ENCODE measurements at places on chromosomes 3 and 15.
A peak's percentile ranks its signal among the peaks of the same experiment; 100 is the strongest.

DNA sequence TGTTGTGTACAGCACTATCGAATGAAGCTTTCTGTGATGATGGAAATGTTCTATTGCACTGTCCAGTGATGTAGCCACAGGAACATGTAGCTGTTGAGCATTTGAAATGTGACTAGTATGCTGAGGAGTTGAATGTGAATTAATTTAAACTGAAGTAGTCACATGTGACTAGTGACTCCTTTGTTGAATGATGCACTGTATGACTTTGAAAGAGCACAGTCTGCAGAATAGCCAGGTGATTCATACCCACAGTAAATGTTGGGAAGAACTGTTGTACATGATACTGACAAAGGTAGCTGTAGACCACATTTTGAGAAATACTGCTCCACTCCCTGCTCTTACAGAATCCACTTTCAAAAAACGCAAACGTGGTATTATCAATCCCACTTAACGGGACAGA is 34.0 kb upstream of the ACTL6A start:
- DNase-seq = no peak

- no peak for DNase-seq
Measured at GRCh38 chr3:185843126-185843525, 18.3 kb upstream of the IGF2BP2 start.

DNA sequence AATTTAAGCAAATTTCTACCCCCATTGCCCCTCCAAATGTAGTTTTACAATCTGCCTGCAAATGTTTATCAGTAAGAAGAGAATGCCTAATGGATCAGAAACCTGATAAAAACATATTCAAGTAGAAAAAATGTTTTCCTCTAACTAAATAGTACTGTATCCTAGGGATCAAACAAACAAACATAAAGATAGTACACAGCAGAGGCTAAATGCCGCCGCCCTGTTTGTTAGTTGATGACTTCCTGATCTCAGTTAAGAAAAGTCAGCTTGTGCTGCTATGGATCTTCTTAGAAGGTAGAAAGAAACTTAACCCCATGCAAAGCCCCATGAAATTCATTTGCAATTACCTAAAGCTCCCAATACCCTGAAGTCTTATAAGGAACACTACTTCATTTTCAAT is 387.3 kb upstream of the THBS1 start:
- DNase-seq = peak; percentile 23

GRCh38 chr3:115666920-115667737 is 43.8 kb downstream of the GAP43 start:
- no peak for DNase-seq

DNA sequence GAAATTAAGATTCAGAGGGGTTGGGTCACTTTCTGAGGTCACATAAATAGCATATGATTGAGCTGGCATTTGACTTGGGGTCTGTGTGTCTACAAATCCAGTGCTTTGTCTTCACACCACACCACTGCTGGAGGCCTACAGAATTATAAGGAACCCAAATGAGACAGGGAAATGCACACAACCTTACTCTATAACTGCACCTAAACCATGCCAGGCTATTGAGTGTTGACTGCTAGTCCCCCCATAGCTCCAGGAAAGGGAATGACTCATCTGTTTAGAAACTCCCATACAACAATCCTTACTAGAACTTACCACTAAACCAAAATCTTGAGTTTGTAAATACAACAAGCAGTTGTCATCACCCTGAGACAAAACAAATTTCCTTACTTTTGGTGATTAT is 16.9 kb upstream of the TSC22D2 start:
- peak; percentile 59 for DNase-seq

GRCh38 chr15:77069521-77070121 is 1.3 kb downstream of the TSPAN3 start:
- no peak for DNase-seq

DNA sequence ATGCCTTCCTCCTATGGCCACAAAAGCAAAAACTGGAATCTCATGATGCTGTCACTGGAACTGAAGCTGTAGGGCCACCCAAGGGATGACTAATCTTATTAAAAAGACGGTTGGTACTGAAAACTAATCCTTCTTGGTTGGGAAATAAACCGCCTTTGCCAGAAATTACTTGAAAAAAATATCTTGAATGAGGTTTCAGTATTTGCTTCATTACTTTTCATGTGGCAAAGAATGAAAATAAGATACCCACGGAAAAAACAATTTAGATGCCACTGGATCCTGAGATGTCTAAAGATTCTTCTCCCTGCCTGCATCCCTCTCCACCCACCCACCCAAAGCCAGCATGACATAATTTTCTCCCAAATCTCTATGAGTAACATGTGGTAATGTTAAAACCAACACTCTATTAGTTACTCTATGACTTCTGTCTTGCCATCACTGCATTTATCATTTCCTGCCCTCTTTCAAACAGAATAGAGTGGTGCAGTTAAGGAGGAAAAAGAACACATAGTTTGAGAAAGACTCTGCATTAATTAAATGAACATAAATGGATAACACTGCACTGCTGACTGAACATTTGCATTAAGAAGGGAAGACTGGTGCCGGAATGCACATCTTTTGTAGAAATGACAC is 111.8 kb upstream of the DPH6 start:
- DNase-seq = peak; percentile 31

DNA sequence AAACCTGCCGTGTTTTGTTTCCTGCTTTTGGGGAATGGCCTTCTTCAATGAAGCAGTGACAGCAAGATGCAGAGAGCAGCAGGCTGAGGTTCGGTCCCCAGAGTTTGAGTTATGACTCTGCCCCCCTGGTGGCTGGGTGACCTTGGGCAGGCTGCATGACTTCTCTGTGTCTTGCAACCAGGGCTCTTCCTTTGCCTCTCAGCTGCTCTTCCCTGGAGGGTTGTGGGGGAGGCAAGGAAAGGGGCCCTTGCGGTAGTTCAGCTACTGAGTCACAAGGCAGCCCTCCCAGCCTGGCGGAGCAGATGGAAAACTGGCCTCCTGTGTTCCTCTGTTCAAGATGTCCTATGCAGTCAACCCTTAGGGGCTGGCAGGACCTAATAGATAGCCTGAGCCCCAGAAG is 17.1 kb downstream of the CTXND1 start:
- peak; percentile 56 for DNase-seq

GRCh38 chr15:96827981-96828380 is 497.5 kb downstream of the NR2F2 start:
- no peak for DNase-seq

- DNase-seq = peak; percentile 80
Measured at GRCh38 chr3:193780810-193781478, 187.9 kb downstream of the OPA1 start.

DNA sequence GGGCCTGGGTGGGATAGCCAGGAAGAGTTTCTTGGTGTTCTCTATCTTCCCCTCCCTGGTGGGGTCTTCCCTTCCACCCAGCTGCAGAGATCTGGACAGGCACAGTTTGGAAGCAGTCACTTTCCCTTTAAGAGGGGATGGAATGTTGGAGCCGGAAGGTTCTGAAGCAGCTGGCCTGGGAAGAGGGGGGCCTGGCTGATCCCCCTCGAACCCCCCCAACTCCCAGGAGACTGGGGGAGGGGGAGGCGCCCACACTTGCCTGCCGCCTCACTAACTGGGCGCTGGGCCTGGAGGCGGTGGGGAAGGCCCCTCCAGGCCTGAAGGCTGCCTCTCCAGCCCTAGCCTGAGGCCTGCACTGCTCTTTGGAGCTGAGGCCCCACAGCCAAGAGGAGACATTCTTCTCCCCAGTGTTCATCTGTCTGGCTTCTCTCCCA is 1.4 kb downstream of the DVL3 start:
- peak; percentile 71 for DNase-seq

DNA sequence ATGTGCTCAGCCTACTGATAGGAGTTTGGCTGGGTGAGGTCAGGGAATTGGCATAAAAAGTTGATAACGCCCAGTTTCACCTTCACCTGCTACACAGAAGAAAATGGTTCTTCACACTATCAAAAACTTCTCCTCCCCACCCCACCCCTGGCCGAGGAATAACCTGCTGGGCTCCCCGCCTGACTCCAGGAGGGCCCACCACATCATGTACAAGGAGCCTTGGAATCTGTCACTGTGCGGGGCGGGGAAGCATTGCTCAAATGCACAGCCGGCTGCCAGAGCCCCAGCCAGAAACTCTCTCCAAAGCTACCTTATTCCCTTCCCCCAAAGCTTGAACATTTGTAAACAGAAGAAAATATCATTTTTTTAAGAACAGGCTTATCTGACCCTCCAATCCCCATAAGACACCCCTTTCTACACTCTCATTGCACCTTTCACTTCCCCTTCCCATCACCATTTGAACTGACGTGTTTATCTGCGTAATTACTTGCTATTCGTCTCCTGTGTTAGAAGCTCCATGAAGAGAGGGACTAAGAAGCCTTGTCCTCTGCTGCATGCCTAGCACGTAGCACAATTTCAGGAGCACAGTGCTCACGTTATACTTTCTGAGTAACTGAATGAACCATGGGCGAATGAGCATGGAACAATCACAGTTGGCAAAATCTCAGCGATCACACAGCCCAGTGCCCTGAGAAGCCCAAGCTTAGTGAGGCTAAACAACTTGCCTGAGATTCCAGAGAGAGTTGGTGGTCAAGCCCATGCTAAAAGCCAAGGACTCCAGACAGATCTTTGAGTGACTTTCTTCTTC is 82.9 kb downstream of the HES1 start:
- no peak for DNase-seq

DNA sequence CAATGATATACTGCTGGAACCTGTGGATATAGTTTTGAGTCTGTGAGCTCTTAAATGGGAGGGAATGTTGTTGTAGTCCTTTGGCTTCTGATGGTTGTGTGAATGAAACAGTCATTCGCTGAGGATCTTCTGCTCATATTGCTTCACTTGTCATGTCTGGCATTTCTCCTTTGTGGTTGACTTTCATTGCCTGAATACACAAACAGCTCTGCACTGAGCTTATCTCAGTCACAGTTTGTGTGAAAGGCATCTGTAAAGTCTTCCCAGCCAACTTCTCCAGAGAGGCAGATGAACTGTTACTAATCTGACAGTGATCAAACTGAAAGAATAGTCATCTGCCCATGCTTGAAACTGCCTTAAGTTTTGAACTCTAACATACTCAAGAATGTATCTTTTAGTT is 59.8 kb downstream of the TMED3 start:
- peak; percentile 81 for DNase-seq

DNA sequence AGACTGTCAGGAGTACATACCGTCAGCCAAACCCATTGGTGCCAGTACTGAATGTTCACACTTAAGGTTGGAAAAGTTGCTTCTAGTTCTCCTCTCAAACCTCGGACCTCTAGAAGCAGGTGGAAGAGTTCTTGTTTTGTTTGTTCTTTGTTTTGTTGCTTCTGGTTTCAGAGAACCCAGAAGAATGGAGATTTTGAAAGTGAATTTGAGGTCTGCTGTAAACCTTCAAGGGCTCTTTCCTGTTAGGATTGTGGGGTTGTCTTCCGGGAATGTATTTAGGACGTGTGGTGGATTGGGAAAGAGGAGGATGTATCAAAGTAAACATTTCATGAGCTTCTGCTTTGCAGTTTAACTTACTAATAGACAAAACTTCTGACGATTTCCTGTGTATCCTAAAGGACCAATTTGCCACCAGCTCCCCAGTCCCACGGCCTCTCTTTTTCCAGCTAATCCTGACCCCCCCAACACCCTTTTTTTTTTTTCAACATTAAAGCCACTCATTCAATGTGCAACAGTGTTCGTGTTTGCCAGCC is 50.3 kb downstream of the FILIP1L start:
- peak; percentile 87 for DNase-seq

GRCh38 chr15:72502220-72502809 is 28.2 kb downstream of the ARIH1 start:
- DNase-seq = no peak

DNA sequence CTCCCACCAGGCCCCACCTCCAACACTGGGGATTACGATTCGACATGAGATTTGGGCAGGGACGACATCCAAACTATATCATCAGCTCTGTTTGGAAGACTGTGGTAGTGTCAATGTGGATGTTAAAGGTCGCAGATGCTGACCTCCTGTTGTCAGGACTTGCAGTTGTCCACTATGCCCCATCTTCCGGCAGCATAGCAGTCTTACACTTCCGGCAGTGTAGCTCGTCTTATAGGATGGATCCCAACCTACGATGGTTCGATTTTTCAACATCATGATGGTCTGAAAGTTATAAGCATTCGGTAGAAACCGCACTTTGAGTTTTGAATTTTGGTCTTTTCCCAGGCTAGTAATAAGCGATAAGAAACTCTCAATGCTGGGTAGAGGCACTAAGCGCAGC is 20.6 kb downstream of the CLRN1 start:
- DNase-seq = no peak

GRCh38 chr3:56089739-56090138 is 378.5 kb downstream of the ERC2 start:
- DNase-seq = no peak

- DNase-seq = no peak
Measured at GRCh38 chr3:141170678-141171295, 60.8 kb upstream of the PXYLP1 start.

DNA sequence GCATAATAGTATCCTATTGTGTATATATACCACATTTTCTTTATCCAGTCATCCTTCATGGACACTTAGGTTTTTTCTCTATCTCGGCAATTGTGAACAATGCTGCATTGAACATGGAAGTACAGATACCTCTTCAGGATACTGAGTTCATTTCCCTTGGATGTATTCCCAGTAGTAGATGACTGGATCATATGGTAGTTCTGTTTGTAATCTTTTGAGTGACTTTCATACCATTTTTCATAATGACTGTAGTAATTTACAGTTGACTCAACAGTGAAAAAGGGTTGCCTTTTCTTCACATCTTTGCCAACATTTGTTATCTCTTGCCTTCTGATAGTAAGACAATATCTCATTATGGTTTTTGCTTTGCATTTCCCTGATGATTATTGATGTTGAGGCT is 21.8 kb downstream of the MYH15 start:
- peak; percentile 51 for DNase-seq

DNA sequence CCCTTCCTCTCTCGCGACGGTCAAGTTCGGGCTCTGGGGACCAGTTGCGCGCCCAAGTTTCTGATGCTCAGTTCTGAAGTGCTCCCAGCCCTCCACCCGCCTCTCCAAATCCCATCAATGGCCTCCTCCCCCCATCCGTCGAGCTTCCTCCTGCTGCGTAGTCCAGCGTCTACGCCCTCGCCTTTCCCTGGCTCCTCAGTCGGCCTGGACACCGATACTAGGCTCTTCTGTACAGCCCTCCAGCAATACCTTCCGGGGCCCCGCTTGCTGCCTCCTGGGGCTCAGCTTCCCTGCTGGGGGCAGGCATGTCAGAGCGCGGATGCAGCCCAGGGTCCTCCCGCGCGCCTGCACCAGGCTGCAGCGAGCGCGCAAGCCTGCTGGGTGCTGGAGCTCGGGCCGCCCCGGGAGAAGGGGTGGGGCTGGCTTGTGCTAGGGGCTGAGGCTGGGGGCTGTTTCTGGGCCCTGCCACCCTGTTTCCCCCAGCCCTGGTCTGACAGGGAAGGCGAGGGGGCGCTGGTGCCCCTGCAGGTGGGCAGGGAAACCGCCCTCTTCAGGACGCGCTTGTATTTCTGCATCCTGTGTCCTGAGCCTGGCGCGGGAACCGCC is 353.3 kb upstream of the SUCLG2 start:
- DNase-seq = no peak

All from EH (cell line).